HCEC 1CT (cell line): ENCODE measurements at places on chromosomes 1 and 21.
A peak's percentile ranks its signal among the peaks of the same experiment; 100 is the strongest.

DNA sequence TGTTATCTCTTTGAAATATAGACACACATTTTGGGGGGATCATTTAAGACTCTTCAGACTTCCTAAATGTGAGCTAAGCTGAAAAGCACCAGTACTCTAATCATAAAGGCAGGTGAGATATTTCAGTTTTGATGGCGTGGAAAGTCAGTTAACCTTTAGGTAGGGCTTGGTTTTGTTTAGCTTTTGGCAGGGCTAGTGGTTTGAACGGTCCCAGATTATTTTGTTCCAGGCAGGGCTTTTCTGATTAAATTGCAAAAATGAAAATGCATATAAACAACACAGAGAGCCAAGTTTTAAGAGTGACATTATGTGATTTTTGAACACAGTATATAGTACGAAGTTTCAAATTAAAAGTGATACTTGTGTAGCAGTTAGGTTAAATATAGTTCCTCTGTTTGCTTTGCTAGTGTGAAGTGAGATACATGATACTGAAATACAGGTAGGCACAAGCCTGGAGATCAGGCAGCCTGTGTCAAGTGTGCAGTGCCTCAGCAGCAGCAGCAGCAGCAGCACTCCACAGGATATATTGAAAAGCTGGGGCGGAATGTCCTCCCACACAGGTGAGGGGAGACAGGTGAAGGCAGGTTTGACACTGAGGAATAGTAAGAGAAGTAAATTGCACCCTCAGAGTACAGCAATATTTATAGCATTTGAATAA, 47.4 kb downstream of the CAMTA1 start:
- DNase-seq = no peak

- DNase-seq = peak; percentile 22
Observed at GRCh38 chr1:154943649-154944400, 7.3 kb upstream of the PMVK start.

GRCh38 chr1:220750131-220750515, 2.0 kb downstream of the MTARC2 start:
- DNase-seq = no peak

GRCh38 chr1:109887271-109887670, 23.4 kb upstream of the CSF1 start:
- no peak for DNase-seq

DNA sequence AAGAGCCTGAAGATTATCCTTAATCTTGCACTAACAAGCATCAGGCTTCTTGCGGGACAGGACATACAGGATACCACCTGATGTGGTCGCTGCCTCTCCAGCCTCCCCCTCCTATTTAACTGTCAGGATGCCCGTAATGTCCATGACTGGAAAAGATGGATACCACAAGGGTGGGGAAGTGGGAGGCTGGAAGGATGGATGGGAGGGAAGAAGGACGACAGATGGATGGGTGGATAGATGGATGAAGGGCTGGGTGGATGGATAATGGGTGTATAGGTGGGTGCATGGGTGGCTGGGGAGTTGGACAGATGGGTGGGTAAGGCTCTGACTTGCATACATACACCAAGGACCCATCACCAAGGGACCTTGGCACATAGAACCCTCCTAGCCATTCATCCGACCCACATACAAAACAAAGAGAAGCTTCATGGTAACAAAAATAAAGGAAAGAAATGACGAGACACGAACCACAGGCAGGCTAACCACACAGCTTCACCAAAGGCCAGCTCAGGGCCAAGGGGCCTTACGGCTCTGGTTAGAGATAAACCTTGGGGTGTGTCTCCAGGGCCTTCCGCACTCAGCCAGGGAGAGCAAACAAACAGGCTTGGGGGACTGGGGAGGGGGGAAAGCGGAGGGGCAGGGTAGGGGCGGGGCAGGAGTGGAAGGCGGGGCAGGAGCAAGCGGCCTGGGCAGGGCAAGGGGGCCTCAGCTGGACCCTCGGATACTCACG, 50.5 kb downstream of the HSPG2 start:
- no peak for DNase-seq

DNA sequence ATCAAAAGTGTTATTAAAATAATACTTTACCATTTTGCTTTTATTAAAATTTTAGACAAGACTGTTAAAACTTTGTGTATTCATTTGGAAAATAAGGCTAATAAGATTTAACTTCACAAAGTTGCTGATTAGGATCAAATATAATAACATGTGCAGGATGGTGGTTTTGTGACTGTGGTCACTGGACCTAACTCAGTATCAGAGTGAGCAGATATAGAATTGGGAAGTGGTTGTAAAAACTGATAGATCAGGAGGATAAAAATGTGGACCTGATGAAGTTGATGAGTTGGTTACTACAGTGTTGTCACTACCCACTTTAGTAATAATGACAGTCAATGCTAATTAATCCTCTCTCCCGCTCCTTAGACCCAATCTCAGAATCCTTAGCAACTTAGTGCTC, 186.4 kb downstream of the AKT3 start:
- DNase-seq = no peak

DNA sequence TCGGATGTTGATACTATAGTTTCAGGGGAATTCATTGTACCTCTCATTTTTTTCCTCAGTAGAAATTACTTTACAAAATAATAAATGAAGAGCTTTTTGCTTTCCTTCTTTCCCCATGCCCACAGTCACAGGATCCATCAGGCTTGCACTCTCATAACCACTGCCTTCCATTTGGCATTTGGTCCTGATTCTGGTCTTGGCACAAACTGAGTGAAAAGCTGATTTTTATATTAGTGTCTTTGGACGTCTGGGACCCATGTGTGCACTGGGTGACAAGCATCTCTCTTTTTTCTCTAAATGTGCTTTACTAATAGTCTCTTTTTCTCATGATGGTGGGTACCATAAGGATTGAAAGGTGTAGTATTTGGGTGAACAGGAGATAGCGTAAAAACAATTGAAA, 2.8 kb downstream of the ELAVL4 start:
- DNase-seq = no peak

- DNase-seq = no peak
Observed at GRCh38 chr1:6461538-6462411, 4.2 kb downstream of the TNFRSF25 start.

DNA sequence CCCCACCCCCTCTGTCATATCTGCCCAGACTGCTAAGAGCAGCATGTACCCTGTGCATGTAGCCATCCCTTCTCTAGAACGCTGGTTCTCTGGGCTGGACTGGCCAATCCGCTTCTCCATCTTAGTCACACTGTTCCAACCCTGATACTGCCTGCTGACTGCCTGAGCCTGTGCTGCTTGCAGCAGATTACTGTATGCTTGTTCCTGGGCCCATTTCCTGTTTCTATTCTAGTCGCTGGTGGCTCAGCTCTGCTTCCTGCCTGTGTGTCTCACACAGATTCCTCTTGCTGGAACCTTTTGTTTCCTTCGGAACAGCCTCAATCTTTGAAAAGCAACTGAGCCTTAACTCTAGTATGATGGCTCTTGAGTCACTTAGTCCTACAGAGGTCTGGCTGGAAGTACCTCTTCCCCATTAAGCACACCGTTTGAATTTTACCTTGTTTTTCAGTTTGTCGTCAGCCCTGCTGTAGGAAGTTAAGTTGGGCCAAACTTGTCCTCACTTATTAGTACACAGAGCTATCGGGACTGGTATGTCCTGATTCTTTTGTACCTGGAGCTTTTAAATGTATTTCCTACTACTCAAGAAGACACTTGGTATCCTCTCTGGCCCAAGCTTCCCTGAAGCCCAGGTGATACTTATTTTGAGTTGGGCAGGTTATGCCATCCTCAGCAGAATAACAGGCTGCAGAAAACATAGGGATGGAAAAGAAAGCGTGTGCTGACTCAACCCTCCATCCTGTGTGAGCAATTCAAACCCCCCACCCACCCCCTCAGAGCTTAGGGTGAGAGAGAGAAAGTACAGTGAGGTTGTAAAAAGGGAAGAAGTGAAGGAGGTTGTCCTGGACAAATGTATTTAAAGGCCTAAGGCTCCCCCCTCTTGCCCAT, 43.4 kb upstream of the PIGV start:
- DNase-seq = peak; percentile 98

DNA sequence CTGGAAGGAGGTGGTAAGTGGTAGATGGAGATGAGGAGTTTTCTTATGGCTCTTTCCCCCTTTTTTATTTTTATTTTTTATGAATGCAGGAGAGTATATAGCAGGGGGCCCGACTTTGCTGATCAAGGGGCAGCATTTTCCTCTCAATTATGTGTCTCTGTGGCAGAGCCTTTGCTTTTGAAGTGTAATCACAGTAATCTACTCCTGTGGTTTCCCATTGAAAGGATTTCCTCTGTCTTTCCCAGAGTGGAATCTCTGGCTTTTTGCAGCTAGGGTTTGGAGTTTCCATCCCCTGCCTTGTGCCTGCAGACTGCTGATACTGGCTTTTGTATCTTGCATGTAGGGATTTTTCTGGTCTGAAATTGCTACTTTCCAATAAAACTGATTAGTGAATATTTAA, 29.1 kb downstream of the ARID1A start:
- no peak for DNase-seq

DNA sequence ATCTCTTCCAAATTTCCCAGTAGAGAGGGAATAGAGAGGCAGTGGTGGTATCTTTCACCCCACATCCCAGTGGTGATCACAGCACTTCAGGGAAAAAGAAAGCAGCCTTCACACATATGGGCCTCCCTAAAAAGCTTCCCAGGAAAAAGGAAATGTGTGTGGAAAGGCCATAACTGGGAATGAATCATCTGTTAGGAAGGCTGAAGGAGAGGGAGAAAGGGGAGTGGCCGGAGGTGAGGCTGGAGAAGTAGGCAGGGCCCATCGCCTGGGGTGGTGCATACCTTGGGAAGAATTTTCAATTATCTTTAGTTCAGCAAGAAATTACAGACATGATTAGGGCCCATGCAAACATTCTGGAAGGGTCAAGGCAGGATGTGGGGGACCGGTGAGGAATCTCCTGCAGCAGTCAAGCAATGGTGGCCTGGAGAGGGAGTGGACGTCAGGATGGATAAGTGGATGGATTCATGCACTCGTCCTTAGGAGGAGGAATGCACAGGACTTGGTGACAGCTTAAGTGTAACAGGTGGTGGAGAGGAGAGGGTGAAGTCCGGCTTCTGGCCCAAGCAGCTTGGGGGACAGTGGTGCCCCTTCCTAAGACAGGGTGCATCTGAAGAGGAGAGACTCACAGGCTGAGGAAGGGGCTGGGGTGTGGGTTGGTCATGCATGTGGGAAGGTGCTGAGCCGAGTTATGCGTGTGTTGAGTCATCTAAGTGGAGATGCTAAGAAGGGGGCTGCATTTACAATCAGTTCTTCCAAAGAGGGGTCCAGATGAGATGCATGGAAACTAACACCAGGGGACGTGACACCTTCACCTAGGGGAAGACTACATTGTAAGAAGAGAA, 17.9 kb downstream of the HIVEP3 start:
- DNase-seq = peak; percentile 43

GRCh38 chr1:91685994-91686393, 185.3 kb downstream of the CDC7 start:
- DNase-seq = no peak

- no peak for DNase-seq
Observed at GRCh38 chr21:31334648-31335121, 9.4 kb downstream of the TIAM1 start.

DNA sequence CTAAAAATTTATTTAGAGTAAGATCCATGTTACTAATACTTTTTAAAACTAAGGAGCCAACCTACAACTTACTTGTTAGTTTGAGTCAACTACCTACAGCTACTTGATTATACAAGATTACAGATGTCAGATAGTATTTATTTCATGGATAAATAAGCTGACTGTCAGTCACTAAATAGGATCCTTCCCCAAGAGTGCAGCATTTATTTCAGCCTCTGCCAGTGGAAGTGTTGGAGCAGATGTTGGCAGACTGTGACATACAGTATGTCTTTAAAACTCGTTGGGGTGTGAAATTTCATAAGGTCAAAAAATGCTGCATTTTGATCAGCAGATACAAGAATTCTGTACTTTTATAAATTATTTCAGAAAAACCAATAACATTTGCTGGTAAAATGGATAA, 156.2 kb downstream of the AKT3 start:
- no peak for DNase-seq

- DNase-seq = peak; percentile 43
Observed at GRCh38 chr1:116340506-116341231, 32.4 kb upstream of the ATP1A1 start.

GRCh38 chr1:117615474-117615873, 9.6 kb downstream of the TENT5C start:
- DNase-seq = no peak

- no peak for DNase-seq
Observed at GRCh38 chr1:100230765-100231164, 18.9 kb downstream of the DBT start.

GRCh38 chr21:15094706-15095105, 29.9 kb upstream of the NRIP1 start:
- no peak for DNase-seq

- no peak for DNase-seq
Observed at GRCh38 chr1:161702250-161702649, 4.8 kb upstream of the FCRLA start.
